ENCODE measurements at places on chromosomes 5 and 9.

DNA sequence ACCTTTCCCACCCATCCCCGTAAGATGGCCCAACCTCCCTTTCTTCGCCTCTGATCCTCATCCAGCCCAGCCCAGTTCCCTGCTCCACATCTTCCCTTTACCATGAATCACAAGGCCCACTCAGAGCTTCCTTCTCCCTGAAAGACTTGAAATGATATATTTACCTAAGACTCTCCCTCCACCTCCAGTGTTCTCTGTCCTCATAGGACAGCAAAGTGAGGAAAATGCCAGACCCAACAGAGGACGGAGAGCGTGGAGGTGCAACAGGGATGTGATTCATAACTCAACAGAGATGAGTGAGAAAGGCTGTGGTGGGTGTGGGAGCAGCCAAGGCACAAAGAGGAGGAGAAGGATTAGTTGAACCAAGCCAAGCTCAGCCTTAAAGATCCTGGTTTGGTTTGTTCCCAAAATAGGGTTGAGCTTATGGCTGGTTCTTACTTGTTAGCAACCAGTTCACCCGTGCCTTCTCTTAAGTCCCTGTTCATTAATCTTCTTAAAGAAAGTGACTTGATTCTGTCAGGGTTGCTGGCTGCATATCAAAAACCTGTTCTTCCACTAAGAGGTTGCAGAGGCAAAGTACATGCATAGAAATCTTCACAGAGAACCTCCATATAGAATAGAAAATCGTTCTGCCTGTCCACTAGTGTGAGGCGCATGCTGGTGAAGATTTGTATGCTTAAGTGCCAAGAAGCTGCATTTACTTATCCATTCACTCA, 183.2 kb downstream of the ACTL7B start:
- DNase-seq: no peak

- DNase-seq: peak; percentile 73
Measured at GRCh38 chr9:131618071-131618479, 72.8 kb downstream of the PRRT1B start.

GRCh38 chr5:146240951-146241350, 37.5 kb downstream of the RBM27 start:
- DNase-seq: no peak

- DNase-seq: no peak
Measured at GRCh38 chr9:136614372-136614922, 48.3 kb upstream of the EGFL7 start.

- no peak for DNase-seq
Measured at GRCh38 chr5:155057626-155058025, 44.1 kb downstream of the KIF4B start.

- no peak for DNase-seq
Measured at GRCh38 chr9:71446106-71446472, 322.2 kb downstream of the CEMIP2 start.

All from lung (tissue), 17 donors.